Peyer's patch (tissue), 4 donors: ENCODE measurements at places on chromosomes 5 and 9.

- no peak for DNase-seq
Observed at GRCh38 chr5:169695919-169696490, 58.9 kb downstream of the DOCK2 start.

DNA sequence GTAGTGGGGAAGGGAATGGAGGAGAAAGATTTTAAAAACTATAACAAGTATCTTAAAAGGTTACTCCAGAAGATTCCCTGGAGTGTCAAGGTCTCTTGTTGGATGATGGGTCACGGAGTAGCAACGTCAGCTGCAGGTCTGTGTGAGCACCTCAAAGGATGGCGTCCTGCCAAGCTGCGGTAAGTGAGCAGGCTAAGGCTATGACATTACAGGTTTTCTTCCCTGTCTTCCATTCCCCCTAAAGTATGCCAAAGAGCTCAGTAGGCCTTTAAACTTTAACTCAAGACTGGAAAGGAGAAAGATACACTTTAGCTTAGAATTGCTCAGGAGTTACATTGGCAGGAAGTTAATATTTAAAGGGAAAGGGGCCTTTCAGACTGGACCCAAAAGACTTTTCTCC lies 17.5 kb downstream of the SPOCK1 start:
- no peak for DNase-seq

GRCh38 chr5:104635227-104635626 lies 1072.6 kb upstream of the NUDT12 start:
- no peak for DNase-seq

DNA sequence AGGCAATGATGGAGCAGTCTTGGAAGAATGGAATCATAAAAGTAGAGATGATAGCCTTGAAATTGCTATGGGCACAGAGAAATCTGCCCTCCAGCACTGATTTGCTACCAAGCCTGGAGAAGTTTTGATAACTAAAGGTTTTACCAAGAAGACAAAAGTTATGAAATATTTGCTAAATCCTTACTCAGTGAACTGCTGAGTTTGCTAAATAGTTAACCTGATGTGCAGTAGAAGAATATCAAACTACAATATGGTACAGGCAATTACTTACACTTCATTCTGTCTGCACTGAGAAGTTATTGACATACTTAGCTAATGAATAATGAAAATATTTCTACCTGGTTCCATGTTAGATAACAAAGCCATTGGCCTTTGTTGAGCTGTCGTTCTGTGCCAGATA lies 124.5 kb downstream of the SGCD start:
- no peak for DNase-seq

DNA sequence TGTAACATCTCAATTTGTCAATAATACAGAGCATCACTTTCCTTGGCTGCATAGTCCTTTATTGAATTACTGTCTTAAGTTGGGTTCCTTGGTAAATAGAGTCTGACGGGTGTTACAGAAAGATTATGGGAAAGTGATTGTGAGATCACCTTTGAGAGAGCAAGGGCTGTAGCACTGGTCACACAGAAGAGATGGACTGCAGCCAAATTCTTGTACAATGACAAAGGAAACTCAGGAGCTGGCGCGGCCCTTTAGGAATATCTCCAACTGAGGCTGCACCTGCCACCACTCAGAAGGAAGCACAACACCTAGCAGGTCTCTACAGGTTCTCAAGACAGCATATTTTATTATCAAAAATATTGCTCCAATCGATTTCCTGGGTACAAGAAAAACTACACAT lies 350.0 kb upstream of the ISL1 start:
- DNase-seq = no peak

GRCh38 chr9:127449332-127449966 lies 1.8 kb downstream of the RPL12 start:
- DNase-seq = no peak

- no peak for DNase-seq
Observed at GRCh38 chr5:31638345-31638744, 586 bp upstream of the PDZD2 start.

- no peak for DNase-seq
Observed at GRCh38 chr5:96871686-96872085, 4.6 kb upstream of the ERAP2 start.

DNA sequence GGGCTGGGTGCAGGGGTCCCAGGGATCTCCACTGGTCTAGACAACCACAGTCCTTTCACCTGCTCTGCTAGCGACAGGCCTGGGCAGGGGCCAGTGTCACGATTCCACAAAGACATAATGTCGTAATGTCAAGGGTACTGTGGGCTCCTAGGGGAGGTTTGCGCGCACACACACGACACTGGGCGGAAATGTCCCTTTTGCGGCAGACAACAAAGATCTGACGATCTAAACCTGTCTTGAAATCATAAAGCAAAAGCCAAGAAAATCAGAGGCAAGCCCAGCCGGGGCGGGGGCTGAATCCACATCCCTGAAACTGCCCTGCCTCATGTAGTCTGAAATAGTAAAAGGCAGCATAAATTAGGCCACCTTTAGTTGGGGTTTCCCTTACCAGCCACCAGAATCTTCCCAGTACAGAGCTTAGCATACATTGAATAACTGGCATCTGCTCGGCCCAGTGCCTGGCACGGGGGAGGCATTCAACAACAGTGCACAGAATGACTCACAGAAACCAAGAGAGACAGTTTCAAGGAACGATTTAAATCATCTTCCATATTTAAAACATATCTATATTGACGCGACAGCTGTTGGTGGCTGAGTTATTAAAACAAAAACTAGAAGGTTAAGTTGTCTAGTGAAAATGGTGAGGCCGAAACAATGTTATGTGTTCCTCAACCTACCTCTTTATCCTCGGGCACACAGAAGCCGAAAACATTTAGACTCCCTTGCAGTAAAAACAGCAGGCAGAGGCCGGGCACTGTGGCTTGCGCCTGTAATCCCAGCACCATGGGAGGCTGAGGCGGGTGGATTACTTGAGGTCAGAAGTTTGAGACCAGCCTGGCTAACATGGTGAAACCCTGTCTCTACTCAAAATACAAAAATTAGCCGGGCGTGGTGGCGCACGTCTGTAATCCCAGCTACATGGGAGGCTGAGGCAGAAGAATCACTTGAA lies 151.0 kb downstream of the MYO10 start:
- DNase-seq = no peak

GRCh38 chr9:88657893-88658292 lies 122.9 kb downstream of the NXNL2 start:
- DNase-seq = no peak

GRCh38 chr9:73183917-73184861 lies 32.5 kb downstream of the ANXA1 start:
- no peak for DNase-seq

GRCh38 chr5:66327008-66327407 lies 182.9 kb downstream of the SREK1 start:
- no peak for DNase-seq

DNA sequence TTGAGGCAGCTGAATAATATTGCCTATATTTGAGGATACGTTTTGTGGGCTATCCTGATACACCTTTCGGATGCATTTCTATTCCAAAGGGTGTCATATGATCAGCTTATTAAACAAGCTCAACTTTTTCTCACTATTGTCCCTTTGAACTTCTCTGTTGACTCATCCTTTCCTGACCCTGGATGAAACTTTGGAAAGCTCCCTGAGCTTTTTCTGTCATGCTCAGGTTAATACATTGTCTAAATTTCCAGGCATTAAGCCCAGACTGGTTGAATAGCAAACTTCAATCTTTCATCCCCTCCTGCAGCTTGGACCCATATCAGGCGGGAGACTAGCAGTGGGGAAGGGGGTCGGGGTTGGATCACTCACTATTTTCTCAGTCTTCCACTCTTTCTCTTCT lies 104.9 kb upstream of the PTPN3 start:
- no peak for DNase-seq

DNA sequence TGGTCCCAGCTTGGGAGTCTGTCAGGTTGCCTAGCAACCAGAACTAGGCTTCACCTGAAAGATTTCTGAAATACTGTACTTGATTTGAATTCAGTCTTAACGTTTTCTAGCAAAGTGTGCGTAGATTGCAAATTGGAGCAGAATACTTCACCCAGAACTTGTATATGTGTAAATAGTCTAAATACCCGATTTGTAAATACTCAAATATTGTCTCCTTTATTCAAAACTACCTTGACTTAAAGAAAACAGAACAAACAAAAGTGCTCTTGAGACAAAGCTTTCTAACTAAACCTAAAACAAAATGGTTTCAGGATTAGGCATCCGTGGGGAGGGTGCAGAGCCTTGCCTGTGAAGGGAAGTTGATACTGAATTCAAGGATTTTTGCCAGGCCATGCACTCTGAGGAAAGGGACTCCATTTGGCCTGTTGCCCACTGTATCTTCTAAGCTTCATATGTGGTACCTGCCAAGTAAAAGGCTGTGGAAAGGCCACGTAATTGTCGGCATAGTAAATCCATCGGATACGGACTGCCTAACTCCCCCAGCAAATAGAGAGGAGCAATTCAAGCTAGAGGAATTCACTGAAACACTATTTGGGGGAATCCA lies 744 bp upstream of the HMGCS1 start:
- no peak for DNase-seq

DNA sequence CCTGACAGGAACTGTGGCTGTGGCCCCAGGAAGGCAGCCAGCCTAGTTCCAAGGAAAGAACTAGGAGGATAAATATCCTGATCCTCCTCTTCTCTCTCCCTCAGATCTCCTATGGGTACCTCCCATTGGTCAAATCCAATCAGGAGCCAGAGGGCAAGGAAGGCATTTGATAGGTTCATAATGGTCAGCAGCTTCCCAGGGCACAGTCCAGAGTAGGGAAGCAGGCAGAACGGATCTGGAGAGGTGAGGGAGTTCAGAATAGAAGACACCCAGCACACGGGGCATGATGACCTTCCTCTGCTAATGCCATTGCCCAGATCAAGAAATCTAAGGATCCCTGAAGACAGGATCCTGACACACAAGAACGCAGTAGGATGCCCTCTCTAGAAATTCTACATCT lies 8.6 kb downstream of the ABLIM3 start:
- DNase-seq = no peak

DNA sequence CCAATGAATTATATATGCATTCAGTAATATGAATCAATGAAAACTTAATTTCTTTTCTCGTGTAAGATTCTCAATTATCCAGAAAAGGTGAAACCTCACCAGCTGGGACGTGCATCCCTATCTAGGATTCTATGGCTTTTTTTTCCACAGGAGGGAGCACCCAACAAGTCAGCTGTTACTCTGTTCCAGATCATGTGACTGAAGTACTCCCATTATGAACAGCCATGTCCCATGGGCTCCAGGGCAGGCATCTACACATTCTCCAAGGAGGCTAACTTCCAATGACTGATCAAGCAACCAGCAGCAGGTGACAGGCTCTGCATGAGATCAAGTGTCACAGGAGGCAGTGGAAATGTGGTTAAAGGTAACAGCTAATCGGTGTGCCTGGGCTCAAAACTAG lies 118.8 kb downstream of the ELAVL2 start:
- no peak for DNase-seq
